ENCODE measurements at places on chromosomes 12 and 14. TPM values are rescaled to one million over a fixed set of nuclear protein-coding genes. Genes with fewer than 3 reads are reported as not detected.

DNA sequence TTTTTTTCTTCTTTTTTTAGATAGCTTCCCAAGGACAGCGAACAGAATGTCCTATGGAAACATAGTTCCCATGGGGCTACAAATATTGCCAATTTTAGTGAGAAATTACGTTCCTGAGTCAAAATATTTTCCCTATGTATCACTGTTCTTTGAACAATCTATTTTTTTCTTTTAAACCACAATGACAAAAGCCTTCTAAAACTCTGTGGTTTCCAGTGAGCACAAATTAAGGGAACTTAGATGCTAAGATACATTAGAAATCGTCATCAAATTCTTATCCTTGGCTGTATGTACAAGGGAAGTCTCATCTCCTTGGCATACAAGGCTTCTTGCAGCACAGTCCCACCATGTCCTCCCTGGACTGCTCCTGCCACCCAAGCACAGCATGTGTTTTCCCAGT is 17.9 kb downstream of the CPM start:
- H3K4me3 ChIP-seq, result no peak overlapping the region
- H3K36me3 ChIP-seq, result no peaks in the 10 kb centered on the region
- no peak overlapping the region for H3K27ac ChIP-seq
- no peak for DNase-seq

PTGER2 gene
- total RNA-seq, result 7.2 TPM

GARIN6 gene
- not detected for total RNA-seq

DNA sequence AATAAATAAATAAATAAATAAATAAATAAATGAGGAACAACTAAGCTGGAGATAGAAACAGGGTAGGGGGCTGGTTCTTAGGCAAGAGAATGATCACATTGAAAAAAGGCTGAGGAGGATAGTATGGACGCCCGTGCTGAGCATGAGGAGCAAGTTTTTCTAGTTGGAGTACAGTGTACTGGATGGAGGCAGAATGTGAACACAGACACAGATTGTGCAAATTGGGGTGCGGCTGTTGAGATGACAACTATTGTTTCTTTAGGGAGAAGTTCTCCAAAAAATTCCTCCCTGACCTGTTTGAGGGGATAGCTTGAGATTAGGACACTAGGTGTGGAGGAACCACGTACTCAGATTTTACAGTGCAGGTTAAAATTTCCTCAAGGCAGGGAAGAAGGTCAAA is 979 bp upstream of the BIN2 start:
- DNase-seq, result no peak
- H3K27me3 ChIP-seq, result no peaks in the 10 kb centered on the region
- H3K4me3 ChIP-seq, result no peak overlapping the region
- H3K36me3 ChIP-seq, result no peaks in the 10 kb centered on the region
- H3K27ac ChIP-seq, result no peak overlapping the region

CYP46A1 gene
- total RNA-seq, result 1.9 TPM

DNA sequence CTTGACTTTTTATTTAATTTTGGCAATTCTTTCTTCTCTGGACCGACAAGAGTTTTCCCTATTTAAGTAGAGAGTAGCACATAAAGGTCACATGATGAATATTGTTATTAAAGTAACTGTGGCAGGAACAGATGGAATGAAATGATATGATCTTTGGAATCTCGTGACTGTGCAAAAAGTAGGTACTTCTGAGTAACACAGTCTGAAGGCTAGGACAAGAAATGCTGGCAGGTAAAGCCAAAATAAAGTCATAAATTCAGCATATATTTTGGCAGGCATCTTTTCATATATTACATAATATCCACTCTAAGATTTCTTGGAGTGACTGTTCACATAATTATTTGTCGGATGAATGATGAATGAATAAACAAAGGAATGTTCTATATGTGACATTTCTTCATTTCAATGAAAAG is 121.4 kb downstream of the EFCAB11 start:
- H3K4me3 ChIP-seq, result no peak overlapping the region
- H3K27ac ChIP-seq, result peak overlapping the region; percentile 78
- H3K27me3 ChIP-seq, result no peaks in the 10 kb centered on the region
- H3K36me3 ChIP-seq, result peaks cover 5% of the 10 kb centered on the region
- H3K4me1 ChIP-seq, result peaks cover 35% of the 10 kb centered on the region

TXNDC16 gene
- total RNA-seq, result 12.7 TPM

RHOJ gene
- total RNA-seq, result 15.7 TPM

SETD1B gene
- 26.8 TPM for total RNA-seq

RNU7-1 gene
- not detected for total RNA-seq
